Renal pelvis (tissue), 12 donors: ENCODE measurements at places on chromosomes 5 and 9.
A peak's percentile ranks its signal among the peaks of the same experiment; 100 is the strongest.

DNA sequence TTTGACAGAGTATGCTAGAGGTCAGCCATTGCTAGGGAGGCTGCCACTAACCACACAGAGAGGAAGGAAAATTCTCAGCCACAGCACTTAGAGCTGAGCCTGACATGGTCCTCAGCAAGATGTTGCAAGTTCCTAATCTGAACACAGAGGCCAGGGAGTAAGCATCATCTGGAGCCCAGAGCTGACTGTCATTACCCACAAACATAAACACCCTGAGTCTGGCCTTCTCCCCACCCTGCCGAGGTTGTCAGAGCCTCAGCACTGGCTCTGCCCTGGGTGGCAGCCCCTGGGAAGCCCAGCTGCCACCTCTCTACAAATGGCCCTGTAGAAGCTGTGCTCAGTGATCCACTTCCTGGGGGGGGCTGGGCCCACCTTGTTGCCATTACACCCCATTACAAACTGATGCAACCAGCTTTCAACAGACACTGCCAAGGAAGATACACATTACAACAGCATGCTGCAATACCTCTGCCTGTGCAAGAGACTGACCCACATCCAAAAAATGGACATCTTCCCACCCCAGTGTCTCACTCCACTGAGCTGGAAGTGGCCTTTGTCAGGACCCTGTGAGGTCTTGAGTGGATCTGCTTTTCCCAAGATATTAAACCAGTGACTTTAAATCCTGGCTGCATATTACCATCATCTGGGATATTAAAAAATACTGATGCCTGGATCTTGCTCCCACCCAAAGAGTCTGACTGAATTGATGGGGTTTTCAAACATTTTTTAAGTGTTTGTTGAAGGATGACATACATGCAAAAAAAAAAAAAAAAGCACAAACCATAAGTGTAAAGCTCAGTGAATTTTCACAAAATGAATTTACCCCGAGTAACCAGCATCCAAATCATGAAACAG, 33.0 kb downstream of the IRF1 start:
- no peak for DNase-seq

DNA sequence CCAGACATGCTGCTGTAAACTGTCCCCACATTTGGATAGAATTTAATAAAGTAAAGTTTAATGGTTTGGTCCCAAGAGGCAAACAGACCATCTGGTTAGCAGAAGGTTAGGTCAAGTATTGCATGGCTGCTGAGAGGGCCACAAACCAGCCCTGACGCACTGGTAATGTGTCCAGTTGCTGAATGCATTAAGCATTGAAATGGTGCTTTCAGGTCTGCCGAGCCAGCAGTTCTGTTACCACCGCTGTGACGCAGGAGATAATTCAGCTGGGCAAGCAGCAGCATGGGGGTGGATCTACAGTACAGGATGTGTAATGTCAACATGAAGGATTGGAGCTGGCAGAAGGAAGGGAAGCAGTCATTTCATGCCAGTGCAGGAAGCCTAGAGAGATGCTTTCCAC, 16.0 kb downstream of the ZNF462 start:
- DNase-seq: peak; percentile 72

- DNase-seq: no peak
Measured at GRCh38 chr9:136740069-136740468, 2.7 kb downstream of the LCN10 start.

GRCh38 chr5:119287547-119288111, 68.2 kb upstream of the TNFAIP8 start:
- no peak for DNase-seq

GRCh38 chr5:158406884-158407823, 548.2 kb upstream of the CLINT1 start:
- no peak for DNase-seq

GRCh38 chr9:129500863-129501770, 119.8 kb downstream of the C9orf50 start:
- no peak for DNase-seq

- no peak for DNase-seq
Measured at GRCh38 chr9:115393976-115394775, 276.2 kb upstream of the TNC start.

DNA sequence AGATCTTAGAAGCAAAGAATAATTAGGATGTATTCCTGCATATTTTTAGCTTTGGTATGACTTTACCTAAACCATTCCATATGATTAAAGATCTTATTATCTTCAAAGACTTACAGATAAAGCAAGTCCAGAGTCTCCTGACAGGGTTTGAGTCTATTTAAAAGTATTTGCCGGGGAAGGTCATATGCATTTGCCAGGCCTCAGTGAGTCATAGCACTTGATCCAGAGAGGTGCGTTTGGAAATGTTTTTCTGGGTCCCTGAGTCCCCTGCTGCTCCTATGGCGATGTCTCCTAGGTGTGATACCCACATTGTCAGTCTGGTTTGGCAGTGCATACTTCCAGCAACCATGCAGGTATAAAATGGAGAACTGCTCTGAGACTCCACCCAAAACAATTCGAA, 217.0 kb downstream of the FBXL7 start:
- DNase-seq: no peak

DNA sequence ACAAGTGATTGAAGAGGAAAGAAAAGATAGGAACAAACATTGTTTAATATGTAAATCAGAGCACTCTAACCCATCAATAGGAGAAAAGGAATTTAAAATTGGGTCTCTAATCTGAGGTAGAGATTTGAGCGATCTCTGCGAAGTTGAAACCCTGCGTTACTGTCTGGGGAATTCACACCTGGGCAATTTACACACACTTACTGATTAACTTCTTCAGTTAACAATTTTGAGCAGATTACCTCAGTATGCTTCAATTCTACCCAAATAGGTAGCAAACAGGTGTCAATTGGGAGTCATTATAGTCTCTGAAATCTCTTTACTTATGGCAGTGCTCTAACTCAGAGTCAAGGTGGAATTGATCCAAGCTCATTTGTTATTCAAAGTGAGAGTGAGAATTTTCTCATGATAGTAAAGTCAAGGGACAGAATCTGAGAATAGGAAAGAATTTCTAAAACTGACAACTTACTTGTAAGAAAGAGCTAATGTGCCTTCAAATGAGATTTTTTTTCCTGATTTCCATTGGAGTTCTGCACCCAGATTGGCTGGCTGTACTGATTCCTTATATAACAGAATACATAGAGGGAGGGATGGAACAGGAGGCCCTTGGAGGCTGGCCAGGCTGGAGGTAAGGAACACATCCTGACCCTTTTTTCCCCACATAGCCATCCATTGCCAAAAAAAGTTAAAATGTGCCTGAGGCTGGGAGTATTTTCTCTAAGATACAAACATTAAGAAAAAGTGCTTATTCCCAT, 27.1 kb upstream of the IFNA14 start:
- DNase-seq: no peak

DNA sequence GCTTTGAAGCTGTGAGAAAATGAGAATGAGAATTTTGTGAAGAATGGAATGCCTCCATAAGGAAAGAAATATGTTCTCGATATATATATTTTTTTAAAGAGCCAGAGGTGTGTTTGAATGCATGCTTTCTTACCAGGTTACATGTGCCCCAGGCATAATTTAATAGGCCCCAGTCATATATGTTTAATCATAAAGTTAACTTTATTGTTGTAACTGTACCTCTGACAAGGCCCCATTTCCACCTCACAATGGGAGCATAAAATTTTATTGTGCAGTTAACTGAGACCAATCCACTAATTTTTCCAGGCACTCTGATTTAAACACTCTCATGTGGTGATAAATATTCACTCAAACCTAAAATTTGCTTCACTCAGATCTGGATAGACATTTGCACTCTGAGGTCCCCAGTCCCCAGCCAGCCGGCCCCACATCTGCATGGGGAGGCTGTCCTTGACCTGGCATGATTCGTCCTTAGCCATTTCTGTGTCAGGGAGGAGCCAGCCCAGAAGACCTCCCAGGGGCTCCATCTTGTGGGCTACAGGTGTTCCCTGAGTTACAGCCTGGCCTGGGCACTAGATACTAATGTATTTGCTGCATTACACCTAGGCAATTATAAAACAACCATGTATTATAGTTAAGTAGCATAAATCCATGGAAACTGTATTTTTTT, 245.8 kb downstream of the MTRR start:
- no peak for DNase-seq

DNA sequence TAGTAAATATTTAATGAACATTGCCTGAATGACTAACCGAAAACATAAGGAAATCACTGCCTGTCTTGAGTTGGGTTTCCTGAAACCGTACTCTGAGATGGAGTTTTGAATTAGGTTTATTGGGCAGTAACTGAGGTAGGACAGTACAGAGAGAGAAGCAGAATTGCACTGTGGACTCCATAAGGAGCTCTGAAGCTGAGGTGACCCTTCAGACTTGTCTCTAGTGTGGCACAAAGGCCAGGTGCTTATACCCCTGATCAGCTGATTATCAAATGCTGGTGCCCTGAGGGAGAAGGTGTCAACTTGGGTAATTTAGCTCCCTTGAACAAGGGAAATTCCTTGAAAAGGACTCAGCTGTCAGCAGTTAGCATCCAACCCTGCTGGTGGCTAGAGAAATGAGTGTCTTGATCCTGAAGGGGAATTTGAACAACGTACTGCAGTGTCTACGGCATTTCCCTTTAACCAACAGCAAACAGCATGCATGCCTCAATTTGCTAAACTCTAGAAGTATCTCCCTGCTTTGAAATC, 135.0 kb upstream of the SMARCA2 start:
- DNase-seq: no peak

- DNase-seq: peak; percentile 36
Measured at GRCh38 chr5:127229185-127229889, 61.3 kb upstream of the MEGF10 start.

GRCh38 chr9:29199975-29200374, 1626.7 kb upstream of the C9orf72 start:
- no peak for DNase-seq

DNA sequence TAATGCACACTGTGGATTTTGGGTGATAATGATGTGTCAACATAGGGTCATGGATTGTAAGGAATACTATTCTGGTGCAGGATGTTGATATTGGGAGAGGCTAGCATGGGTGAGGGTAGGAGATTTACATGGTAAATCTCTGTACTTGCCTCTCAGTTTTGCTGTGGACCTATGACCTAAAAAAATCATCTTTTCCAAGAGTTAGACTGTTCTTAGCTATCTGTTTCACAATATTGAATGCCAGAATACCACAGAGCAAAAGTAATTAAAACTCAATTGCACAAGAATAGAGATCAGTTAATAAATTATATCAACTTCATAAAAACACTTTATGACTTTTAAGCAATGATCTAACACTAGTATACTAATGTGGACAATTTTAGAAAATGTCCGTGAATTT, 651.6 kb downstream of the HTR1A start:
- DNase-seq: no peak

DNA sequence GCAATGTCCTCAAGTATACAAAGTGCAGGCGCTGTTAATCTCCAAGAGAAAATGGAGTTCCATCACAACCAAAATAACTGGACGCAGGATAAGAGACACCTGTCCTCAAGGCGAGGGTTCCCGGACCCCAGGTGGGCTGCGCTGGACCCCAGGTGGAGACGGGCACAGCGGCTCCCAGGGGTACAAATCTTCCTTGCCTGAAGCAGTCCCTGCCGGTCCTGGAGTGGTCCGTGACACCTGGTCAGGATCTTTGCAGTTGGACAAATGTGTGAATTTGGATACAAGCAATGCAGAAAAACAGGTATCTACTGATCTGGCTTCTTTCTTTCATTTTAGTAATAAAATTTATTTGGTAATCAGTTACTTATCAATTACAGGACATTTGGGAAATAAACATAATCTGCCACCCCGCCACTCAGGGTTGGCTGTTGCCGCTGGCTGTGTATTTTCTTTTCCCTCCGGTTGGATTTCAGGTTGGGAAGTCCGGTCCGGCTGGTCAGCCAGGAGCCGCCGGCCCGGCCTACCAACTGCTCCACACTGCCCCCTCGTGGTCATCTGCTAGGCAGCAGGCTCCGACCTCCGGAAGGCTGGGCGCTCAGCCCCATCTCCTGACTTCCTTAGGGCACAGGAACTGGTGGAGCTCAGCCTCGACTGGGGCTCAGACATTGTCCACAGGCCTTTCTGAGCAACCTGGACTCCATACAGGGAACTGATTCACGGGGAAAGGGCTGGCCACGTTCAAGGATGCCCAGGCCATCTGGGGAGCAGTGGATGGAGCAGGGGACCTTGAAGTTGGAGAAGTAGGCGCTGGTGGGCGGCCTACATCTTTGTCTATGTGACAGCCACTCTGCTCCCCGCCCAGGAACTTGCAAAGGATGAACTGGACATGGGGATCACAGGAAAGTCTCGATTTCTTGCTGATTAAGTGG, 43.4 kb downstream of the NXNL2 start:
- DNase-seq: peak; percentile 73

GRCh38 chr5:89388872-89389271, 505.9 kb upstream of the MEF2C start:
- DNase-seq: no peak

DNA sequence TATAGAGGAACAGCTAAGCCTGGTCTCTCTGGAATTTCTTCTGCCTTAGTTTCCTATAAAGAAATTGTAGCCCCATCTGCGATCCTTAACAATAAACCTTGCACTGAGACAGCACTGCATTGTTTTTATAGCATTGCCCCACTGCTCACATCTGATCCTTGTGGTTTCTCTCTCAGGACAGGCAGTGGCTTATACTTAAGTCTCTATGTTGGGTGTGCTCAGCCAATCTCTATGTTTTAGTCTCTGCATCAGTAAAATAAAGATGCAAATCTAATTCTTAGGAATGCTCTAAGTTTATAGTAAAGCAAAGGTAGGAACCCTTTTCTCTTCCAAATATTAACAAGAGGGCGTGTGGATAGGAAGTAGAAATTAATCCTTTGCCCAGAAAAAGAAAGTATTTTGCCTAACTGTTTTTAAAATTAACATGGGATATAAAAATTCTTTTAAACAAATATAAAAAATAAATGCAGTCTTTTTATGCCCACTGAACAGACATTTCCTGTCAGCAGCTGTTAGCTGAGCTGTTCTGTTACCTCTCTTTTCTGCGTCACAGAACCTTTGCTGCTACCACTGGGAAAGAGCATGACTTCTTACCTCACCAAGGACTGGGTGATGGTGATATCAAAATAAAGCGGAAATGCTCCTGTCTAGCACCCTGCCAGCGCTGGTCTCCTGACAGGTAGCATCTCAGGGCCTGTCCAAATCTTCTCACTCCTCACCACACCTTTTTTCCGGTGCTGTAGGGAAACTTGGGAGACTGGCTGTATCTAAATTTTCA, 29.5 kb downstream of the MRPS27 start:
- no peak for DNase-seq

GRCh38 chr9:93112116-93112863, 16.3 kb downstream of the CARD19 start:
- no peak for DNase-seq

- no peak for DNase-seq
Measured at GRCh38 chr5:80119372-80119771, 84.2 kb downstream of the THBS4 start.

DNA sequence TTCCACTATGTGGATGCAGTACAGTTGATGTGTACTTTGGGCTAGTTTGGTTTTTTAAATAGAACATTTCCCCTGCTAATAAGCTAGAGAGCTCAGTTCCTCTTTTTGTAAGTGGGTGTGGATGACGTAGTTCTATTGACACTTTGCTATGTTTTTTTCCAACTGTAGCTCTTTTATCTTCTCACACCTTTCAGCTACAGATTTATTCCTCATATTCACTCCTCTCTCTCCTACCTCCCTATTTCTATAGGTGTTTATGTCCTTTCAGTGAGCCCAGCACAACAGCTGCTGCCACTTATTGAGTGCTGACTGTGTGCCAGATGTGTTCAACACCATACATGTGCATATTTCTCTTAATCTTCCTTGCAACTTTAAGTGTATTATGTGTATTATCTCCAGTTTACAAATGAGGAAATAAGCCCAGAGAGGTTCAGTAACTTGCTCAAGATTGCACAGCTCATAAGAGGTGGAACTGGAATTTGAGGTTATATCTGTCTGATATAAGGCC, 215.7 kb downstream of the SEMA6A start:
- no peak for DNase-seq

- no peak for DNase-seq
Measured at GRCh38 chr9:27118916-27119315, 9.9 kb downstream of the TEK start.
